ENCODE measurements at places on chromosomes 13 and 19.

- DNase-seq: peak; percentile 79
These were observed 712 bp downstream of the BBC3 start for GRCh38 chr19:47230054-47230920.

GRCh38 chr13:30394751-30395191 lies 27.5 kb upstream of the UBE2L5 start:
- no peak for DNase-seq

DNA sequence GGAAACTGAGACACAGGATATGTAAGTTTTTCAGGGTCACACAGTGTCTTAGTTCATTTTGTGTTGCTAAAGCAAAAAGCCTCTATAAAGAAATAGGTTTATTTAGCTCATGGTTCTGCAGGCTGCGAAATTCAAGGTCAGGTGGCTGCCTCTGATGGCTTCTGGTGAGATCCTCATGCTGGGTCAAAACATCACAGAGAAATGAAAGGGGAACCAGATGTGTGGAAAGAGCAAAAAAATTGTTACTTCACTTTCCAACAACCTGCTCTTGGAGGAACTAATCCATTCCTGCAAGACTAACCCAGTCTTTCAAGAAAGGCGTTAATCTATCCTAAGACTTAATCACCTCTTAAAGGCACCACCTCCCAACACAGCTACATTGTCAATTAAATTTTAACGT lies 64.2 kb upstream of the UBL3 start:
- no peak for DNase-seq

DNA sequence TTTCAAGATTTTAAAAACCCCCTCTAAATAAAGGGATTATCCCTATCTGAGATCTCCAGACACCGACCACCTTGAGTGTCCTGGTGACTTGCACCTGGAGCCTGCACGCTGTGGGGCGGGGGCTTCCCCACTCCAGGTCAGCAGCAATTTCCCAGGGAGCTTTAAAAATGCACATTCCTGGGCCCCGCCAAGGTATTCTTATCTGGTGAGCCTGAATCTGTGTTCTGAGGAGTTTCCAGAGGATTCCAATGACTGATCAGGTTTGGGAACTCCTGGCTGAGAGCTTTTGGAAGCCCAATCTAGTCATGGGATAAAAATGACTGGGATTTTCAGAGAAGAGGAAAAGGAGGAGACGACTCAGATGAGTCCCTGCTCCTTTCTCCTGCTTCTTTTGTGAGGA lies 66.1 kb downstream of the FGF9 start:
- no peak for DNase-seq

- DNase-seq: no peak
These were observed 118.8 kb downstream of the EFNB2 start for GRCh38 chr13:106416645-106417044.

Data from activated naive CD4-positive, alpha-beta T cell treated with anti-CD3 and anti-CD28 coated beads, Interleukin-2, amount 50 U/mL, for 16 hours (primary cell).